ENCODE measurements at places on chromosomes 2 and 18. TPM values are rescaled to one million over a fixed set of nuclear protein-coding genes. Genes with fewer than 3 reads are reported as not detected.

TM4SF20 gene
- not detected for total RNA-seq

DSG1 gene
- total RNA-seq: 0.09 TPM

POTEJ gene
- total RNA-seq: not detected

CNGA3 gene
- total RNA-seq: not detected

HOXD8 gene
- not detected for total RNA-seq

GREB1L gene
- total RNA-seq: not detected

ALPP gene
- not detected for total RNA-seq

GRCh38 chr18:45871431-45872084 lies 46.1 kb downstream of the SIGLEC15 start:
- peaks cover 43% of the 10 kb centered on the region for H3K36me3 ChIP-seq
- H3K4me3 ChIP-seq: no peak overlapping the region
- no peaks in the 10 kb centered on the region for H3K27me3 ChIP-seq
- no peaks in the 10 kb centered on the region for H3K4me1 ChIP-seq

GRCh38 chr2:200362202-200362917 lies 55.9 kb downstream of the SPATS2L start:
- no peaks in the 10 kb centered on the region for H3K4me1 ChIP-seq
- H3K36me3 ChIP-seq: no peaks in the 10 kb centered on the region
- no peaks in the 10 kb centered on the region for H3K27me3 ChIP-seq
- no peak overlapping the region for H3K27ac ChIP-seq

DNA sequence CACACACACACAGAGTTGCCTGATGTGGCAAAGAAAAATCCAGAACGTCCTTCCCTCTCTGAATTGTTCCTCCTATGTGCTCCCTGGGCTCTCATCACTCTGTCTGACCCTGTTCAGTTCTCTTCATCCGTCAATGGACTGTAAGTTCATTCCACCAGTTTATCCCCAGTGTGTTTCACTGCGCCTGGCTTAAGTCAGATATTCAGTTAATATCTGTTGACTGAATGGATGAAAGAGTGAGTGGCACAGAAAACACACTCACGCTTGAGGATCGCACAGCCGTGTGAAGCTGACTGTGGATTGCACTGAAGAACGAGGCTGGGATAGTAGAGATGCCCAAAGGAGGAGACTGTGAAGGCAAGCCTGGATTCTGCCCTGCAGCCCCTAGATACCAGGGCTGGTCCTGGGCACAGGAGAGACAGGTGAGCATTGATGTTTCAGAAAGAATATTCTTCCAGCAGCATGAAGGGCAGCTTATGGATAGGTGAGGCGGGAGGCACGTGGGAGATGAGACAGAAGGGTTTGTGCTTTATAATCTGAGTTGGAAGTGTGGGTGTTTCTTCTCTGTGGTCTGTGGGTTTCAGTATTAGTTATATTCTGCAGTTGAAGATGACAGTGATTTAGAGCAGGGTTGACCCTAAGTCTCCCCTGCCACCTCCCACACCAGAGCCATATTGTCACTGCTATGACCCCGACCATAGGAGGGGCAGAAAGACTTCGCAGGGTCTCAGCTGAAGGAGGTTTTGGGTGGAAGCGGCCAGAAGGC lies 129.9 kb downstream of the SOCS6 start:
- peaks cover 5% of the 10 kb centered on the region for H3K27me3 ChIP-seq
- H3K27ac ChIP-seq: no peak overlapping the region
- H3K36me3 ChIP-seq: no peaks in the 10 kb centered on the region
- no peak overlapping the region for H3K4me3 ChIP-seq
- no peaks in the 10 kb centered on the region for H3K4me1 ChIP-seq

DNA sequence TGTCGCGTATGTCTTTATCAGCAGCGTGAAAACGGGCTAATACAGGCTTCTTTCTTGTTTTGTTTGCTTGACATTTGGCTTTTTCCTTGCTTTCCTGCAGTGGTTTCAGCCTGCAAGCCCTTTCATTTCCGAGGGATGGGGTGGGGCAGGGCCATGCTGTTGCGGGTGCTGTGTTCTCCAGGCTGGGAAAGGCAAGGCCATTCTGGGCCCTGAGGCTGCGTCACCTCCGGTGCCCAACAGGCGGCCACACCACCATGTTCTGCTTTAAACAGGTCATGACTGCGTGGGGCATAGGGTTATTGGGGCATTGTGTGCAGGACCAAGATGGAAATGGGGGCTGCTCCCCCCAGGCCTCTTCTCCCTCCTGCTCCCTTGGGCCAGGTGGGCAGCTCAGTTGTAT lies 38.6 kb upstream of the PLB1 start:
- peaks cover 26% of the 10 kb centered on the region for H3K27me3 ChIP-seq
- no peaks in the 10 kb centered on the region for H3K36me3 ChIP-seq
- H3K4me1 ChIP-seq: peaks cover 5% of the 10 kb centered on the region

DNA sequence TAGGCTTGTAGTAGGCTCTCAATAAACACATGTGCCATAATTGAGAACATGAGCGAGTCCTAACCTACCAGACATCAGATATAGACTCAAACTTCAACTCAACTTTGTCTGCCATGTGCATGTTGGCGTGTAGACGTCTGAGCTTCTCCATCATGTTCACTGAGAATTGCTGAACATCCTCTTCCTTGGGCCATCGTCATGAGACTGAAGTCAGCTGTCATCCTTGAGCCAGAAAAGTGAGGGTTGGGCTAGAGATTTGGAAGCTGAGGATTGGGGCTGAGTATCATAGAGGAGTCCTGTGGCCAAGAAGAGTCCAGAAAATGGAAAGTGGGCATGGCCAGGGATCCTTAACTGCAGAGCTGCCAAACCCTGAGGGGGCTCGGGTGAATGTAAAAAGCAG lies 7.8 kb upstream of the EFR3B start:
- no peaks in the 10 kb centered on the region for H3K36me3 ChIP-seq
- no peaks in the 10 kb centered on the region for H3K4me1 ChIP-seq
- no peak overlapping the region for H3K4me3 ChIP-seq
- peaks cover 77% of the 10 kb centered on the region for H3K27me3 ChIP-seq
- H3K27ac ChIP-seq: no peak overlapping the region

- no peak overlapping the region for H3K4me3 ChIP-seq
- no peak for DNase-seq
- H3K4me1 ChIP-seq: no peaks in the 10 kb centered on the region
Observed at GRCh38 chr2:216064014-216064630, 17.5 kb downstream of the PECR start.

GRCh38 chr18:12308386-12309100 lies 502 bp downstream of the TUBB6 start:
- H3K4me3 ChIP-seq: peak overlapping the region; percentile 86
- H3K27ac ChIP-seq: peak overlapping the region; percentile 91
- peak; percentile 75 for DNase-seq
- peaks cover 38% of the 10 kb centered on the region for H3K36me3 ChIP-seq
- peaks cover 52% of the 10 kb centered on the region for H3K4me1 ChIP-seq

- H3K4me1 ChIP-seq: no peaks in the 10 kb centered on the region
- no peak overlapping the region for H3K27ac ChIP-seq
- H3K36me3 ChIP-seq: no peaks in the 10 kb centered on the region
- peaks cover 43% of the 10 kb centered on the region for H3K27me3 ChIP-seq
- H3K4me3 ChIP-seq: no peak overlapping the region
Observed at GRCh38 chr2:25339211-25339674, 2.5 kb downstream of the DNMT3A start.

DNA sequence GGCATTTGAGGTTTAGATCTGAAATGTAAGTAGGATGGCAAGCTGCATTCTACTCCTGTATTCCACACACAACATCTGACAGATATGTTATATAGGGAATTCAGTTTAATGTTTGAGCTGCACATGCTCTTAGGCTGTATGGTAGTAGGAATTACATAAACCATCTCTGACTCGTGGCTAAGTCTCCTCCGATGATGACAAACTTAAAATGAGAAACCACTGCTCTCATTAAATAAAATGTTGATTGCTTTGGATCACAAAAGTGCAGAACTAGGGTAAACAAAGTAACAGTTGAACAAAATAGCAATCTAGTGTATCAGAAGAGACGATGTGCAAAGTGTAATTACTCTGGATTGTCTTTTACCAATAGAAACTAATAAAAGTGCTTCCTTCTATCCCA lies 50.1 kb upstream of the WDR75 start:
- no peaks in the 10 kb centered on the region for H3K4me1 ChIP-seq
- no peak for DNase-seq
- no peaks in the 10 kb centered on the region for H3K27me3 ChIP-seq

GRCh38 chr18:32450026-32450691 lies 20.5 kb downstream of the GAREM1 start:
- no peak for DNase-seq
- H3K27me3 ChIP-seq: no peaks in the 10 kb centered on the region
- H3K4me1 ChIP-seq: no peaks in the 10 kb centered on the region

- no peaks in the 10 kb centered on the region for H3K36me3 ChIP-seq
- H3K4me1 ChIP-seq: peaks cover 3% of the 10 kb centered on the region
- DNase-seq: peak; percentile 57
Observed at GRCh38 chr2:32894119-32894728, 52.5 kb upstream of the LTBP1 start.

DNA sequence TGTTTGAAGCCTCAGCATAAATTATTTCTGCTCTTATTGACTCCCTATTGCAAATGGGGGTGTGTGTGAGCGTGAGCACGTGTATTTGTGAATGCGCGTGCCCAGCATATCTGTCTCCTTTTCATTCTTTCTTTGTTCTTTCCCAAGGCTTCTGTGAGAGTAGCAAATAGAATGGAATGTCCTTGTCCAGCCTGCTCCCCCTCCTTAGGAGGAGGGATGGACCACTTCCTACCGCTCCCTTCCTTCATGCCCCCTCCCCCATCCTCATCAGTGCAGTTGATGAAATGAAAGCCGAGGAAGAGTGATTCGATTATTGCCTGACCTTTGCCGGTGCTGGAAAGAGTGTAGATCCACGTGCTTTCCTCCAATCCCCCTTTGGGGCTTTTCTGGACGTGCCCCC lies 102.0 kb downstream of the CPO start:
- H3K36me3 ChIP-seq: no peaks in the 10 kb centered on the region
- H3K4me1 ChIP-seq: no peaks in the 10 kb centered on the region
- no peak overlapping the region for H3K27ac ChIP-seq
- DNase-seq: no peak
- no peak overlapping the region for H3K4me3 ChIP-seq
- no peaks in the 10 kb centered on the region for H3K27me3 ChIP-seq

GRCh38 chr18:76524900-76525698 lies 30.1 kb upstream of the ZNF516 start:
- no peak overlapping the region for H3K27ac ChIP-seq
- H3K4me1 ChIP-seq: no peaks in the 10 kb centered on the region
- H3K36me3 ChIP-seq: no peaks in the 10 kb centered on the region

- no peak overlapping the region for H3K4me3 ChIP-seq
- H3K36me3 ChIP-seq: no peaks in the 10 kb centered on the region
- H3K4me1 ChIP-seq: no peaks in the 10 kb centered on the region
- DNase-seq: no peak
- H3K27ac ChIP-seq: no peak overlapping the region
- no peaks in the 10 kb centered on the region for H3K27me3 ChIP-seq
Observed at GRCh38 chr18:8052237-8052701, 485.2 kb downstream of the PTPRM start.

GRCh38 chr2:28624793-28625701 lies 126.6 kb upstream of the PPP1CB start:
- H3K27ac ChIP-seq: no peak overlapping the region
- peaks cover 14% of the 10 kb centered on the region for H3K4me1 ChIP-seq
- no peak for DNase-seq
- no peaks in the 10 kb centered on the region for H3K36me3 ChIP-seq
- H3K4me3 ChIP-seq: no peak overlapping the region
- H3K27me3 ChIP-seq: peaks cover 2% of the 10 kb centered on the region

DNA sequence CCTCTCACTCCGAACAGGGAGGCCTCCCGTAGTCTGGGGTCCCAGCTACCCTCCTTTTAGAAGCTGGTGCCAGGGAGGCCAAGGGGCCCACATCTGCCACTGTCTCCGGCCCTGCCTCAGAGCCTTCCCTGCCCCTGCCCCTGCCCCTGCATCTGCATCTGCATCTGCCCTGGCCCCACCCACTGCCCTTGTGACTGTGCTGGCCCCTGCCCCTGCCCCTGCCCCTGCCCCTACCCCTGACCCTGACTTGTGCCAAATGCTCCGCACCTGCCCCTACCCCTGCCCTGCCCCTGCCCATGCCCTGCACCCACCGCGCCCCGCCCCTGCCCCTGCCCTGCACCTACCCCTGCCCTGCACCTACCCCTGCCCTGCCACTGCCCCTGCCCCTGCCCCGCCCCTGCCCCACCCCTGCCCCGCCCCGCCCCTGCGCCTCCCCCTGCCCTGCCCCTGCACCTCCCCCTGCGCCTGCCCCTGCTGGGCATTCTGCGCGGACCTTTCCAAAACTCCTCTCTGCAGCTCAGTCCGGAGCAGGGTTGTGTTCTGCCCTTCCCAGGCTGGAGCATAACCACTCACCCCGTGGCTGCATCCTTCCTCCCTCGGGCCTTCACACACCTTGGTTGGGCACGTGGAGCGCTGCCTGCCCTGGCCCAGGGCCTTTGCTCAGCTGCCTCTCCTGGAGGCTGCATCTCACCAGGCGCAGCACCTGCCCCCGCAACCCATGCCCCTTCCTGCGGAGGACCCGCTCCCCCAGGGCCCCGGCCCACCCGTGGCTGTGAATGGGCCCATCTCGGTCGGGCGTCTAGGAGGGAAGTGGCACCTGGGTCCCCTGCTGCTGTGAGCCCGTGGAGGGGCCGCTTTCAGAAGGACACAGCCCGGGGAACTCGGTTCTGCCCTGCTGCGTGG lies 5.4 kb downstream of the SNTG2 start:
- no peak overlapping the region for H3K4me3 ChIP-seq
- peaks cover 3% of the 10 kb centered on the region for H3K4me1 ChIP-seq
- H3K27me3 ChIP-seq: peaks cover 10% of the 10 kb centered on the region
- H3K27ac ChIP-seq: no peak overlapping the region
- DNase-seq: no peak

GRCh38 chr2:15480552-15480951 lies 80.6 kb downstream of the NBAS start:
- no peak overlapping the region for H3K27ac ChIP-seq
- no peaks in the 10 kb centered on the region for H3K27me3 ChIP-seq
- no peaks in the 10 kb centered on the region for H3K4me1 ChIP-seq
- H3K4me3 ChIP-seq: no peak overlapping the region

DNA sequence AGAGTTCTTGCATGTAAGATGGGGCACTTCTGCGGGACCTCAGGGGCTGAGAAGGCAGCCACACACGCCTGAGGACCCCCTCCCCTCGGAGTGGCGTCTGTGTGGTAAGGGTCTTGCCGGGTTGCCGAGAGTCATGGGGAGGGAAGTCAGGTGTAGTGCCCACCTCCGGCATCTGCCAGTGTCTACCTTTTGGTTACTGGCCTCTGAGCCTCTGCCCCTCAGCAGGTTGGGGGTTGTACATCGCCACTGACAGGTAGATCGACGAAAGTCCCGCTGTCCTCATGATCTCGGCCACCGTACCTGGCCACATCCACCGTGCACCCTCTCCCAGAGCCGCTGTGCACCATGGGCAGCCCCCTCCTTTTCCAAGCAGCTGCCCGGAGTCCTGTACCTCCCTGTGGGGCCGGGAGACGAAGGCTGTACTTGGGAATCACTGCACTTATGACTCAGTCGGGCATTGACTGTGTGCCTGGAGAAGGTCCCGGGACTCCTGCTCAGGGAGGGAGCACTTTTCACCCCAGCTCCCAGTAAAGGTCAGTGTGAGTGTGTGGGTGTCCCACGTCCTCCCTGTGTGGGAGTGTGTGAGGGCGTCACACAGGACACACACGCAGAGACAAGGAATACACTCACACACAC lies 332.4 kb upstream of the MYT1L start:
- H3K27ac ChIP-seq: no peak overlapping the region
- no peak for DNase-seq
- H3K36me3 ChIP-seq: no peaks in the 10 kb centered on the region
- no peak overlapping the region for H3K4me3 ChIP-seq
- peaks cover 24% of the 10 kb centered on the region for H3K27me3 ChIP-seq
